ENCODE measurements at places on chromosomes 11 and 22. TPM values are rescaled to one million over a fixed set of nuclear protein-coding genes. Genes with fewer than 3 reads are reported as not detected.

DNA sequence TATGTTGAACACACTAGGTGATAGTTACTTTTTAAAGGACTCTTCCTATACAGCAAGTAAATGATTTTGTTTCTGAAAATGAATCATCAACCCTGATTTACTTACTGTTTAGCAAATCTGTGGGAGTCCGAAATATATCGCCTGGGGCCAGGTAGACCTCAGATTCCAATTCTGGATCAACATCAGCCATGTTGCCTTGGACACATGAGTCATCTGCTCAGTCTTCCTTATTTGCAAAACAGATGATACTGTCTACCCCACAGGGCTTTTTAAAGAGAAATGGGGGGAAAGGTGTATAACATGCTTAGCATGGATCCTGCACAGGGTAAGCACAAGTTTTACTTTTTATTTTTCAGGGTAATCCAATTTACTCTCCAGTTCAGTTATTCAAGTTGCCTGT, 324.2 kb downstream of the TENM4 start:
- H3K27me3 ChIP-seq: no peaks in the 10 kb centered on the region
- H3K27ac ChIP-seq: no peak overlapping the region
- no peaks in the 10 kb centered on the region for H3K36me3 ChIP-seq
- no peak overlapping the region for H3K4me3 ChIP-seq
- no peaks in the 10 kb centered on the region for H3K4me1 ChIP-seq
- DNase-seq: no peak

The PPP6R3 gene
- total RNA-seq: 108 TPM

DNA sequence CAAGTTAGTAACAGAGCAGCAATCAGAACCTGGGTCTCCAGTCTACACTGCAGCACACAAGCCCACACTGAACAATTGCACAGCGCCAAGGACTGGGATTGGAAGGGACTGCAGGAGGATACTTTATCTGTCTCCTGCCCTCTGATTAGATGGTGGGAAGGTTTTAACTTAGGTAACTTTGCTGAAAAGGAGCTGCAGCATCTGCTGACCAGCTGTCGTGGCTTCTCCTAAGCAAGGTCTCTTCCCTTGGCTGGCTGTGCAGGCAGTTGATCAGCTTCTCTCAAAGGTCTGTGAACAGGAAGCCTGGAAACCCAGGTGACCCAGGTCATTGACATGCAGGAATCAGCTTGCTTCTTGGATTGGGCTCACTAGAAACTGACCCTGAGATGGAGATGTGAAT, 82.4 kb downstream of the ISX start:
- H3K27me3 ChIP-seq: no peaks in the 10 kb centered on the region
- no peaks in the 10 kb centered on the region for H3K36me3 ChIP-seq
- no peak overlapping the region for H3K4me3 ChIP-seq
- no peak overlapping the region for H3K27ac ChIP-seq
- no peak for DNase-seq
- no peaks in the 10 kb centered on the region for H3K4me1 ChIP-seq

The PRR14L gene
- 45.3 TPM for total RNA-seq

GRCh38 chr22:37100589-37101127, 8.9 kb downstream of the TMPRSS6 start:
- no peaks in the 10 kb centered on the region for H3K36me3 ChIP-seq
- DNase-seq: no peak

GRCh38 chr11:134333312-134333711, 1.5 kb downstream of the GLB1L2 start:
- H3K36me3 ChIP-seq: no peaks in the 10 kb centered on the region
- H3K4me1 ChIP-seq: peaks cover 9% of the 10 kb centered on the region
- peaks cover 10% of the 10 kb centered on the region for H3K27me3 ChIP-seq
- H3K4me3 ChIP-seq: no peak overlapping the region
- DNase-seq: no peak
- H3K27ac ChIP-seq: no peak overlapping the region

DNA sequence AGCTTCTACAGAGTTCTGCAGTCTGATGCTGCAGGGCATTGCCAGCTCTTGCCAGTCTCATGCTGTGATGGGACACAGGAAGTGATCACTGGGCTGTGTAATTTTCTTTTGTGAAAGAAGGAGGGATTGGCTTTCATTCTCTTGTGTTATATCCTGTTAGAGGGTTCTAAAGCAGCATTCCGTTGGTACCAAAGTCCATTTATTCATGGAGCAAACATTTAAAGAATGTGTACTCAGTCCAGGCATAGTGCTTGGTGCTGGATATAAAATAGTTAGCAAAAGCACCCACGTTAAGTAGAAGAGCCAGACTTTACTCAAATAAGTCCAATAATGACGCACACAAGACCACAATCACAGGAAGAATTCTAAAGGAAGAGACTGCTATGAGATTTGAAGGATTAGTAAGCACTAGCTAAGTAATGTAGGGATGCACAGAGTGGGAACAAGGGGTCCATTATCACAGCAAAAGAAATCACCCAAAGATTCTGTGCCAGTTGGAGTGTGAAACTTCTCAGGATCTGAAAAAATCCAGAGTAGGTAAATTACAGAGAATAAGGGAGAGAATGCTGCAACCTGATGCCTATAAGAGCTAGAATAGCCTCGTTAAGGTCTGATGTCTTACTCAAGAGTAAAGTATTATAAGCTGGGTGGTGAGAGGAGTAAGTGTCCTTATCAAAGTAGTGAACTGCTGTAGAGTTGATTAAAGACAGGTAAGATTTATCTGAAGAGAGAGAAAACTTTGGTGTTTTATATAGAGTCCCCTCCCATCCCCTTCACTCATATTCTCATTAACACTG, 728.3 kb downstream of the METTL15 start:
- no peaks in the 10 kb centered on the region for H3K36me3 ChIP-seq
- no peaks in the 10 kb centered on the region for H3K27me3 ChIP-seq
- no peaks in the 10 kb centered on the region for H3K4me1 ChIP-seq
- no peak for DNase-seq
- peak overlapping the region; percentile 17 for H3K27ac ChIP-seq
- H3K4me3 ChIP-seq: no peak overlapping the region

The MGAT3 gene
- total RNA-seq: 5.4 TPM

DNA sequence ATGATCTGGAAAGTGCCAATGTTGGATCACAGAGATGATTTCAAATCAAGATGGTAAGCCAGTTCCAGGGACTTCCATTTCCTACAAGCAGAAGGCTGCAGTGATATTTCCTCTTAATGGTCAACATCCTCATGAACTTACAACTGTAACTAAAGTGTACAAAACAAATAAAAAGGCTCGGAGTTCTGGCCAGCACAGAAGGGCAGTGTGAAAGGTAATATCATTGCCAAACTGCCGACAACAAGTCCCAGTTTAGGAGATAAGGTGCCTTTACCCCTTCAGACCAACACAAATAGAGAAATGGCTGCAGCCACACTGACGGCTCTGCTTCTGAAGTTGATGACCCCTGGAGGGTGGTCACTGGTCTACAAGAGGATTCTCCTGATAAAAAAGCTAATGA, 91.1 kb downstream of the ETS1 start:
- H3K4me1 ChIP-seq: peaks cover 30% of the 10 kb centered on the region
- no peaks in the 10 kb centered on the region for H3K36me3 ChIP-seq
- peak overlapping the region; percentile 45 for H3K27ac ChIP-seq
- DNase-seq: no peak
- no peak overlapping the region for H3K4me3 ChIP-seq
- no peaks in the 10 kb centered on the region for H3K27me3 ChIP-seq

The APOA5 gene
- not detected for total RNA-seq

The RFPL2 gene
- total RNA-seq: not detected

DNA sequence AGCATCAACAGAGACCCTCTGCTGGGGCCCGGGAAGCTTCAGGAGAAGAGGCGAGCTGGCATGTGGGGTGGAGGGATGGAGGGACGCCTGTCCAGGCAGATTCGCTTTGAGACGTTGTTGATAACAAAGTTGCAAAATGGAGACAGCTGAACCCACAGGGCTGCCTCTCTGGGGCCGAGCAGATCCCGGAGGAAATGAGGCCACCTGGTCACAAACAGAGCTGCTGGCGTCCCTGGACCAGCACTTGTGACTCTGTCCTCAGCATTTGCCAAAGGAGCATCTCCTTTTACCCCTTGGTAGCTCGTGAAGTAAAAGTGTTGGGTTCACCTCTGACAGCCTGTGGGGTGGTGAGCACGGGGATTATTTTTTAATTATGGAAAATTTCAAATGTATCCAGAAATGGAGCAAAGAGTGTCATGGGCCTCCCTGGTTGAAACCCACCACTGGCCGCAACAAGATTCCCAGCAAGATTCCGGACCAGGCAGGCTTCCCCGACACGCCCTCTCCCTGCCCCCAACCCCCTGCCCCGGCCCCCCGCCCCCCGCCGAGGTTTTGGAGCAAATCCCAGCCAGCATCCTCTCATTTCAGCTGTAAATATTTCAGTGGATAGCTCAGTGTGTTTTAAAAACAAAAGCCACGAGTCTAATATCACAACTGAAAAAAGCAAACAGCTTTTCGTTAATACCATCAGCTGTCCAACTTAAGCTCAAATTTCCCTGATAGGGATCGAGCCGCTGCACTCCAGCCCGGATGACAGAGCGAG, 20.3 kb downstream of the GRAMD4 start:
- no peak overlapping the region for H3K4me3 ChIP-seq
- no peak overlapping the region for H3K27ac ChIP-seq

The TIGD3 gene
- total RNA-seq: 0.19 TPM

DNA sequence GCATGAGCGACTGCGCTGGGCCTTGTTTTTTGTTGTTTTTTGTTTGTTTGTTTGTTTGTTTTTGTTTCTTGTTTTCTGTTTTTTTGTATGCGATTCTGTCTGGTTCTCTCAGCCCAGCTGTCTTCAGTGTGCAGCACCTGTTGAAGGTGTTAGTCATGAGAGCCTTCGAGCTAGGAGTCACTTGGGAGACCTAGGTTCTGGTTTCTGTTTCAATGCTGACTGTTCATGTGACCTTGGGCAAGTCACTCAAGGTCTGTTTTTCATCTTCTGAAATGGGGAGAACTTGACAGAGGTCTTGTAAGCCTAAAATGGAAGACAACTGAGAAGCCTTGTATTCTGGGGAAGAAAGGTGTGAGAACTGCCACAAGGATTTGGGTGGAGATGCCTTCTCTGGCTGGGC, 1.8 kb downstream of the DCPS start:
- DNase-seq: no peak
- H3K4me1 ChIP-seq: no peaks in the 10 kb centered on the region
- no peak overlapping the region for H3K27ac ChIP-seq
- H3K36me3 ChIP-seq: no peaks in the 10 kb centered on the region
- no peak overlapping the region for H3K4me3 ChIP-seq

GRCh38 chr11:117663414-117663813, 133.6 kb downstream of the DSCAML1 start:
- no peak overlapping the region for H3K27ac ChIP-seq
- H3K36me3 ChIP-seq: no peaks in the 10 kb centered on the region
- DNase-seq: peak; percentile 40
- no peak overlapping the region for H3K4me3 ChIP-seq
- no peaks in the 10 kb centered on the region for H3K4me1 ChIP-seq

DNA sequence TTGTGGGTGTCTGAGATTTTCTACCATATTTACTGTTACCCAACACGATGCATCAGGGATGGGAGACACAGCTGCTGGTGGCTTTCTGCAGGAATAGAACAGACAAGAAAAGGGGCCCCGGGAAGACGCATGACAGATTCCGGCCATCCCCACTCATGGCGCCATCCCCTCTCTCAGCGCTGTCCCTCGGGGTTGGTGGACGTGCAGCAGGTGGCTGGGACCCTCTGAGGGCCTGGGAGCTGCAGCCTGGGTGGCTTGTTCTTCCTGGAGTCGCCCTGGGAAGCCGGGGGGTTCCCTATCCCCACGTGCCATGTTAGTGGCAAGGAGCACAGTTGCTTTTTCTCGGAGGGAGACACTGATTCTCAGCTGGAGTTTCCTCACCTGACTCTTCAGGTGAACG, 1123.3 kb downstream of the BRD1 start:
- no peaks in the 10 kb centered on the region for H3K4me1 ChIP-seq
- H3K27ac ChIP-seq: no peak overlapping the region
- H3K4me3 ChIP-seq: no peak overlapping the region
- no peak for DNase-seq

DNA sequence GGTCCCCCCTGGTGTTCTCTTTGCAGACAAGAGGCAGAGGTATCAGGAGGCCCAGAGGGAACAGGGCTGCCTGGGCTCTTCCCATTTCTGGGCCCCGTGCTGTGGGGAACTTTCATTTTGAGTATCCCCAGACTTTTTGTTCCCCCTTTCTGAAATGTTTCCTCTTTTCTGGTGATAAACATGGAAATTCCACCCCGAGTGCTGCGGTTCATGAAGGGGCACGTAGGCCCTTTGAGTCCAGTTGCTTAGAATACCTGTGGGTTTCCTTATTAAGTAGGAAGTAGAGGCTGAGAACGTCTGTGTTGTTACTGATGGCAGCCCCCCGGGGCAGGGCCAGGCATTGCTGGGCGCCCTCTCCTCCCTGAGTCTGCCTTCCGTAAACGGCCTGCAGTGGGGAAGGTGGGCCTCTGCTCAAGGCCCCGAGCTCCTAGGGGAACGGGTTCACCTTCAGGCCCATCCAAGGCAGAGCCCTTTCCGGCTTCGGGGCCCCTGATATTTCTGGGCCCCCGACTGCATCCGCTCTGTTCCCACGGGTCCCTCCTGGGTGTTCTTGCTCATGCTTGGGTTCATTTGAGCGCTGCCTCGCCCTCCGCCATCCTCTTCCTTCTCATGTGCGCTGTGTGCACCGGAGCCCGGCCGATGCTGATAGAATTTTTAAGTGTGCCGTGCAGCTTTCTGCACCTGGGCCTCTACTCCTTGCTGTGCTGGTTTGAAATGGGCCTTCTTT, 12.0 kb downstream of the TBC1D22A start:
- peaks cover 30% of the 10 kb centered on the region for H3K4me1 ChIP-seq
- H3K27ac ChIP-seq: peak overlapping the region; percentile 44
- peak; percentile 35 for DNase-seq
- H3K36me3 ChIP-seq: no peaks in the 10 kb centered on the region
- H3K27me3 ChIP-seq: no peaks in the 10 kb centered on the region

- no peaks in the 10 kb centered on the region for H3K27me3 ChIP-seq
- H3K36me3 ChIP-seq: no peaks in the 10 kb centered on the region
- peak overlapping the region; percentile 78 for H3K4me3 ChIP-seq
- no peaks in the 10 kb centered on the region for H3K4me1 ChIP-seq
- DNase-seq: no peak
Observed at GRCh38 chr11:125627236-125627910, 2.4 kb downstream of the CHEK1 start.

- no peaks in the 10 kb centered on the region for H3K4me1 ChIP-seq
- peaks cover 3% of the 10 kb centered on the region for H3K36me3 ChIP-seq
- no peak overlapping the region for H3K4me3 ChIP-seq
- H3K27me3 ChIP-seq: no peaks in the 10 kb centered on the region
Observed at GRCh38 chr11:73716153-73717056, 44.5 kb downstream of the RAB6A start.

Measured in kidney (tissue), 22 donors.